Activated CD4-positive, alpha-beta T cell treated with anti-CD3 and anti-CD28 coated beads, Interleukin-10, Interleukin-2, amounts not matched to agents 100 ng/mL and 50 ng/mL, durations not matched to agents 16 hours and 8 hours (primary cell): ENCODE measurements at places on chromosomes 2 and 18.

DNA sequence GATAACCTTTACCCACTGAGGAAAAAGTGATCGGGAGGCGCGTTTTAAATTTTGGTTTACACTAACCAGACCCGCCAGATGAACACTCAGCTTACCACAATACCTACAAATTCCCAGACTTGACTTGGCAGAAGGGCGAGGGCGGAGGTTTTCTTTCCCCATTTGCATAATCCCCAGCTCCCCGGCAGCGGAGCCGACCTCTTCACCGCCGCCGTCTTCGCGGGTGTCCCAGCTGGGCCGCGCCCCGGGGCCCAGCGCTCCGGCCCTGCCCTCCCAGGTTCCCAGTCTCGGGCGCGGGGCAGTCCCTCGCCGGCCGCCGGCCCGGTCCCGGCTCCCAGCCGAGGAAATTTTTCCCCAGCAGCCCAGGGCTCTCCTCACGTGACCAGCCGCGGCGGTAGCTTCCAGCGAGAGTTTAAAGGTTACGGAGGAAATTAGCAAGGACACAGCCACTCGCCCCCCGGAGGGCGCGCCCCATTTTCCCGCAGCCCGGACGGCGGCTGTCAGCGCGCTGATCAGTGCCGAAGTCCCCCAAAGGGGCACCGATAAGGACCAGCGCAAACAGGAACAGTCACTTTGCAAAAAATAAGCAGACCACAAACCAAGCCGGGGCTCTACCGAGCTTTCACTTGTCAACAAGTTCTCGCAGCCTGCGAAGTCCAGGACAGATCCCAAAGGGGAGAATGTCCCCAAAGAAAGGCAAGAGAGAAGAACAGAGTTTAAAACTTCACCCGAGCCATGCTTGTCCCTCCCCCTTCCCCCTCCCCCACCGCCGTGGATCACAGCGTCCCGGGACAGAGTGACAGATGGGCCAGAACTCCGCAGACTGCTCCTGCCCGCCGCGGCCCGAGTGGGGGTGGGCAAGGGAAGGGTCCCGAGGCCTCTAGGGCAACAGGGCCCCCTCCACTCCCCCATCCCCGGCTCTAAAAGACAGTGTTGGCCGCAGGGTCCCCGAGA lies 1.3 kb upstream of the PRKCE start:
- peak; percentile 52 for DNase-seq

GRCh38 chr2:66442516-66443185 lies 7.7 kb downstream of the MEIS1 start:
- DNase-seq = no peak

- DNase-seq = peak; percentile 63
Measured at GRCh38 chr2:119174216-119174992, 15.9 kb upstream of the C1QL2 start.

- no peak for DNase-seq
Measured at GRCh38 chr2:60294901-60295635, 258.4 kb downstream of the BCL11A start.

DNA sequence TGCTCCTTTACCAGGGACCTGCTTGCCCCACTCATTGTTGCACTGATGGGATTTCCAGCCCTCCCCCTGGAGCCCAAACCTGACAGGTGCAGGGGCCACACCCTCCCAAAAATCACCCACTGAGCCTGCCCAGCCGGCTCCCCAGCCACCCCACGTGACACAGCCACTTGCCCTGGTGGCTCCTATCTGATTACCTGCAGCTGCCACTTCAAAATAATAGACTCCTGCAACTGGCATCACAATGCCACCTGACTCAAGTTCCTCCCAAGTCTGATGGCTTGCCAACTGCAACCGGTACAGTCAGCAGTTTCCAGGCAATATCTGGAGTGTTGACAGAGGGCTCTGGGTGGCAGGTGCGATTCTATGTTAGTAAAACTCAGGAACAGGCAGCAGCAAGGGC lies 66.2 kb downstream of the CRACDL start:
- no peak for DNase-seq

DNA sequence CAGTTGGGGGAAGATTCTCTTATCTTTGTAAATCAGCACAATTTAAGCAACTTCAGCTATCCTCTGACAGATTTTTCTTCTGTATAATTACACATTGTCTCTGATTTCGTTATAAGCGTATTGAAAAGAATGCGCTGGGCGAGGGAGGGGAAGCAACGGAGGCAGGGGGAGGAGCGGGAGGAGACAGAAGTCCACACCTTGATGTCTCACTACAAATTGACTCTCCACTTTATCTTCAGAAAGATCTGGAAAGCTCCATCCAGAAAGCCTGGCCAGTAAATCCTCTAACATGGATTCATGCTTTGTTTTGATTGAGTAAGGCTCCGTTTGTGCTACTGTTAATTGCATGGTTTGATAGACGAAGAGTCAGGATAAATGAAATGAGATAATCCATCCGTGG lies 76.6 kb downstream of the SMIM21 start:
- no peak for DNase-seq

DNA sequence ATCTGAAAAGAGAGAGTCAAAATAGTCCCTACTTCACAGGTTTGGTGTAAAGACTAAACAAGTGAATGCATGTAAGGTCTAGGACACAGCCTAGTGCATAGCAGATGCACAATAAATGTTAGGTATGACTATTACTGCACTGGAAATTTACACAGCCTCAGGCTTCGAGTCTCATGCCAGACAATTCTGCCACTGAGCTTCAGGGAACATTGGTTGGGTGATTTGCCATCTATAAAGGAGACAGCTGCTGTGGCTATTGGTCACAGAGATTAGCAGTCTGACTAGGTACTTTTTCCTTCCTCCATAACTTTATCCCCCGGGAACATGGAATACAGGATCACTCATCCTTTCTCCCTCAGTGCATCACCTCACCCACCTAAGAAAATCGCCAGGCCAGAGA lies 89.2 kb downstream of the FAM124B start:
- DNase-seq = no peak

- DNase-seq = no peak
Measured at GRCh38 chr2:88540346-88540745, 86.9 kb downstream of the EIF2AK3 start.

GRCh38 chr18:58859907-58860306 lies 4.8 kb upstream of the ZNF532 start:
- no peak for DNase-seq

DNA sequence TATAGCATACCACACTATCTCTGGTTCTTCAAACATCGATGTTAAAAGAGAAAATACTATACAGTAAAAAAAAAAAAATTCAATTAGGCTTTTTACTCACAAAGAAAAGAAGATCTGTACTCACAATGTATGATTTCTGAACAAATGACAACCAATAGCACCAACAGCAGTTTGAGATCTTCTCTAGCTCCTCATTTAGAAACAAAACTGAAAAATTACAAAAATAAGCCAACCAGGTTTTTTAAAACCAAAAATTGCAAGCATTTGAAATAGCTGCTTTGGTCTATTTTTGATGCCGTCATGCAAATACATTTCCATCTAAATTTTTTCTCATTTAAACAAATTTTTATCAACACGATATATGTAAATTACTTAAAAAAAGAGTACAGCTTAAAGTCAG lies 34.3 kb upstream of the RALBP1 start:
- DNase-seq = no peak

DNA sequence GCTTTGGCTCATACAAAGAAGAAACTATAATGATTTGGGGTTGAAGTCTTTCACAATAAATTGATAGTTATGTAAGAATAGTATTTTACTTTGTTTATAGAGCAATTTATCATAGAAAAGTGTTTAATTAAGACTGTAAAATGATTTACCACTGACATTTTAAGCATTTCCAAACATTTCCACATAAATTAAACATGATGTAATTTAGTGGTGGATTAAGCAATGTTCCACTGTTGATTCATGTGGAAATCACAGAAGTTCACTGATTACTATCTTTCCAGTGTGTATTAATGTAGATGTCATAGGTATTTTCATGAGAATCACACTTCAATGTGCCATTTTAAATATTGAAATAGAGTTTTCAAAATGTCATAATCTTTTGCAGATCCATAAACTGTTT lies 40.1 kb upstream of the GRB14 start:
- DNase-seq = no peak

DNA sequence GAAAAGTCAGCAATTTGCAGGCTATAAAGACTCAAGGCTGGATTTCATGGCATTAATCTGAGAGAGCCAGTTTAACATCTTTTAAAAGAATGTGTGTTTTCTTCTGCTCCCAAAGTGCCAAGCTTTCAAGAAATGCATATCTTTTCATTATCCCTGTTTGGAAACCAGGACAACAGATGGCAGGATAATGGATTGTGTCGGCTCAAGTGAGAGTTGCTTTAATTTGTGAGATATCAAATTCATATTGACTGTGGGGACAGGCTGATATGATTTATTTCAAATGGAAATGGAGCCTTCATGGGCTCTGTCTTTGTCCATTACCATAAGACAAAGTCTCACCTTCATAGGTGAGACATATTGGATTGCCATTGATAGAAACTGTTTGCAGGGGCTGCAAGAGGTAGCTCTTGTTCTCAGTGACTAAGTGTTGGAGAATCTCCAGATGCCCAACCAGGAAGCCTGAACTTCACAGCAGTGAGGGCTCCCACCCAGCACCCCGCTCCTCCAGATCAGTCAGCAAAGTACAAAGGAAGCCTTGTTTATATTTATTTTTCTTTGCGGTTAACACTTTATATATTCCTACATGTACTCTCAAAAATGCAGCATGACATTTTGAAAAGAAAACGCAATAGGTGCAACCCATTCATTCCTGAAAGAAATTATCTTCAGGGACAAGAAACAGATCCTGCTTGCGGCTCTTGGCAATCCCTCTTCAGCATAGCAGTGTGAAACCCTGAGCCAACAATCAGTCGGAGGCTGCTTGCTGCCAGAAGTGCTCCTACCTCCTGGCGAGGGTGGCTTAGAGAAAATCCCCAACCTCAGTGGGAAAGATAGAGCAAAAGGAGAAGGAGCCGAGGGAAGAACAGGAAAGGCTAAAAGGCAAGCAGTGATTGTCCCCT lies 65.8 kb upstream of the ATL2 start:
- DNase-seq = no peak

DNA sequence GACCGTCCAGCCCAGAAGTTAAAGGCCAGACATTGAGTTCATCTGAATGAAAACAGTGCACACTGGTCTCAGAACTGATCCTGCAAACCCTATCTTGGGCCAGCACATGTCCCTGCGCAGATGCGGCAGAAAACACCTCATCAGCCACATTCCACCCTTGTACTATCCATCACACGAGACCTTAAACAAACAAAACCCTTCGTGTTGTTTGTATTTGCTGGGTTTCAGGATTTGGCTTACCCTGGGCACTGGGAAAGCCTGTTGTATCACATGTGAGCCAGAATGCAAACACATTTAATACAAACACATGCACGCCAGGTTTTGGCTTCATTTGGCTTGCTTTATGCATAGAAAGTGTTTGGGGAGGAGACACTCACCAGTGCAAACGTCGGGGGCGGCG lies 12.5 kb downstream of the WIPF1 start:
- no peak for DNase-seq

DNA sequence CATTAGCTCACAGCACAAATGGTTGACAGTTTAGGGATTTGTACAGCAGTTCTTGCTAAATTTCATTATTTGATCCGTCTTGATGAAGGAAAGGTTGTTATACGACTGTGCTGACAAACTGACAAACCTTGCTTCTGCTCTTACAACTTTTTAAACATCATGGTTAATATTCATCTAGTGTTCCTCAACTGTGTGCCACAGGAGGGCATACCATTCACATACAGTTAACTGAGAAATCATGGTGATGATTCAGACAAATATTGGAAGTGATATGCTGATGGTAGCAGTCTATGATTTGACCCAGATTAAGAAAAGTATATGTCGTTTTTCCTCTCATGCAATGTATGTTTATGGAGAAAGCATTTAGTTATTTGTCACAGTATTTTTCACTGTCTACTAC lies 129.8 kb upstream of the FSIP2 start:
- no peak for DNase-seq

- DNase-seq = no peak
Measured at GRCh38 chr18:45733535-45733934, 9.6 kb downstream of the SLC14A1 start.

- DNase-seq = no peak
Measured at GRCh38 chr2:197908156-197908555, 103.8 kb downstream of the PLCL1 start.

- DNase-seq = no peak
Measured at GRCh38 chr18:62571648-62572047, 48.8 kb downstream of the ZCCHC2 start.

DNA sequence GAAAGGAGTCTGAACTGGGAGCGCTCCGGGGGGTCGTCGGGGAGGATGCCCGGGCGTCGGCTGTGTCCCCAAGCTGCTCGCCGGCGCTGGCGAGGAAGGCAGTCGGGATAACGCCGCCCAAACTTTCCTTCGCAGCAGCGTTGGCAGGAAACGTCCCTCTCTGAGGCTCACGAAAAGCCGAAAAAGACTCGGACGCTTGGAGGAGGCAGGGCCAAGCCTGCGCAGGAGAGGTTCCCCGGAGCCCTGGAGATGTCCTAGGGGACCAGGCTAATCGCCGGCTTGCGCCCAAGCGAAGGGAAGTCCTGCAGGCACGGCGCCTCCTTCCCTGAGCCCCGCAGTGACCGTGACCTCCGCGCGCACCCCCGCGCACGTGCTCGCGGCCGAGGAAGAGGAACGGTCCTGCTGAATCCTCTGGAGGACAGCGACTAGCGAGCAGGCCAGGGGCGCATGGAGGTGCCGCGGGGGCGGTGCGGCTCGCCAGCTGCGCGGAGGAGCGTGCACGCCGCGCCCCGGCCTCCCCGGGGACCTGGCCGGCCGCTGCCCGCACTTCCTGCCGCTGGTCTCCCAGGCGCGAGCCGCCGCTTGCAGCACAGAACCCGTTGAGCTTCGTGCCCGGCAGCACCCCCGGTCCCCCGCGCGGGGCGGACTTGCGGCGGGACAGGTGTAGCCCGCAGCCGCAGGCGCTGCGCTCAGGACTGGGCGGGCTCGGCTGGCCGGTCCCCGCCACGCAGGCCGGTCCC lies at the start of gene SH3RF3:
Gene SH3RF3 (plus strand): TSS at position 590 of the 740 bp plus-strand sequence.
- no peak for DNase-seq

- DNase-seq = no peak
Measured at GRCh38 chr2:237982039-237982725, 15.4 kb downstream of the UBE2F start.

- DNase-seq = no peak
Measured at GRCh38 chr2:175206866-175207265, 25.4 kb upstream of the ATP5MC3 start.

GRCh38 chr2:241701149-241701398 lies 765 bp upstream of the ING5 start:
- no peak for DNase-seq

DNA sequence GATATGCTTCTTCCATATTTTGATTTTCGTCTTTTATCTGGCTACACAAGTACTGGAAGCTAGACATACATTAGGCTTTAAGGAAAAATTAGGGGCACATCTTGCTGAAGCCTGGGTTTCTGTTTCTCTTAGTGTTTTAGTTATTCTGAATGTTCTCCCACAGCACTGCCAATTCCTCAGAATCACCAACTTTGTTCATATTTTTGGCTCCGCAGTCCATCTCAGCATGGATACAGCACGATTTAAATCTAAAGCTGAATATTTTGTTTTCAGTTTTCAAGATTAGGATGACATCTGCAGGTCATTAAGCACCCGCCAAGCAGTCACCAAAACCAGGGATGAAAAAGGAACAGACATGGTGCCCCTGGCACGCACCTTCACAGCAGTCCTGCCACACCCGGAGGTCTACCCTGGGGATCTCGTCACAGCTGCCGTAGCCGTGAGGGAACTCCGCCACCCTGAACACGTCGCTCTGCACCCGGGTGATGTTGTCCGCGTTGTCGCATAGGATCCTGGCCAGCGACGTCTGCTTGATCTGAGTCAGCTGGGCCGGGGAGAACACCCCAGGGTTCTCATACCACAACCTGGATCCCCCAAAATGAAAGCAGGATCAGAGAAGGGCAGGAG lies 101.2 kb downstream of the PXDN start:
- DNase-seq = no peak
